ENCODE measurements at places on chromosomes 4 and X.

DNA sequence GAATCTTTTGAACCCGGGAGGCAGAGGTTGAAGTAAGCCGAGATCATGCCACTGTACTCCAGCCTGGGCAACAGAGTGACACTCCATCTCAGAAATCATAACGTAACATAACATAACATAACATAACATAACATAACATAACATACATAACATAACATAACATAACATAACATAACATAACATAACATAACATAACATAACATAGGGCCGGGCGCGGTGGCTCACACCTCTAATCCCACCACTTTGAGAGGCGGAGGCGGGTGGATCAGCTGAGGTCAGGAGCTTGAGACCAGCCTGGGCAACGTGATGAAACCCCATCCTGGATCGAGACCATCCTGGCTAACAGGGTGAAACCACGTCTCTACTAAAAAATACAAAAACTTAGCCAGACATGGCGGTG is 76.7 kb downstream of the NOCT start:
- DNase-seq, result no peak

DNA sequence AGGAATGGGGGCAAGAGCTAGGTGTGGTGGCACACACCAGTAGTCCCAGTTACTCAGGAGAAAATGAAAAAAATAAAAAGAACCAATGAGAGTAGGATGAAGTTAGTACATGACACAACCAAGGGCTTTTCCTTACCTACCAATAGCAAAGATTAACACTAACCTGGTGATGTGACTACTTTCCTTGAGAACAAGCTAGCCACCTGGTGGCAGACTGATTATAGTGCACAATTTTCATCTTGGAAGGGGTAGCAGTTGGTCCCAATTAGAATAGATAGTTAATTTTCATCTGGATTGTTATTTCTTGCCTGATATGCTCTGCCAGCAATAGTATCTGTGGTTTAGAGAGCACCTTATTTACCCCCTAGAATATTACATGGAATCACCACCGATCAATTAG is 1216.8 kb upstream of the PABPC4L start:
- DNase-seq, result no peak

DNA sequence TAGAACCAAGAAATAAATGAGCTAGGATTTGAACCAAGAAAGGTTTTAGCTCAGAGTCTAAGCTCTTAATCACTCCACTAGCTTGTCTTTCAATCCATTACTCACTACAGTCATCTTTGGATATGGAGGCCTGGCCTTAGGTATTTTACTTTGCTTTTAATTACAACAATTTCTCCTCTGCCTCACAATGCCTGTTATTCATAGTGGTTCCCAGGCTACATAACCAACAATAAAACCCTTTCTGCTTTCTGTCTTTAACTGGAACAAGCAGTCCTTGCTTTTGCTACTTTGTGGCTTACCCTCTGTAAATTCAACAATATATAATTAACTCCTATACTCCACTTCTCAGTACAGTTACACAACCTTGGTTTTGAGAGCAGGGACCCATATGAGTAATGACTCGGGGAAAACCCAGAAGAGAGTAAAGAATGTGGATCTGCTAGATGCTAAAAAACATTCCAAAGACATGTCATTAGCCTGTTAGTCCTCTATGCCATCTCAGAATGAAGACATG is 94.7 kb upstream of the NAP1L5 start:
- no peak for DNase-seq

DNA sequence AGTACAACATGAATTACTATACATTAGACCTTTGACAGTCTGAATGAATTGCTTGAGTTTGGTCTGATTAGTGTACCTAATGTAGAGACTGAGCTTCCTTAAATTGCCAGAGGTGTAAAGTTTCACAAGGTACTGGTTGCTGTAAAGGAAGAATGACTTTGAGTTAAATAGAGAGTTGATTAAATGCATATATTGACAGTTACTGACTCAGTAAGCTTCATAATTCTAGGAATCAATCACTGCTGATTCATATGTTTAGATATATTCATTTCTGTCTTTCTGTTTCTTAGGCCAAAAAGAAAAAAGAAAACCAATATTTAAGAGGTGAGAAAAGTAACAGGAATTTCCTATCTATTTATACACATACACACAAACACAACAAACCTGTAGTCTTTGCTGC is 16.2 kb upstream of the ART3 start:
- DNase-seq, result no peak

- DNase-seq, result no peak
These were observed 90.1 kb downstream of the ANAPC4 start for GRCh38 chr4:25466966-25467697.

GRCh38 chr4:95231681-95232080 is 317.1 kb downstream of the UNC5C start:
- DNase-seq, result no peak

DNA sequence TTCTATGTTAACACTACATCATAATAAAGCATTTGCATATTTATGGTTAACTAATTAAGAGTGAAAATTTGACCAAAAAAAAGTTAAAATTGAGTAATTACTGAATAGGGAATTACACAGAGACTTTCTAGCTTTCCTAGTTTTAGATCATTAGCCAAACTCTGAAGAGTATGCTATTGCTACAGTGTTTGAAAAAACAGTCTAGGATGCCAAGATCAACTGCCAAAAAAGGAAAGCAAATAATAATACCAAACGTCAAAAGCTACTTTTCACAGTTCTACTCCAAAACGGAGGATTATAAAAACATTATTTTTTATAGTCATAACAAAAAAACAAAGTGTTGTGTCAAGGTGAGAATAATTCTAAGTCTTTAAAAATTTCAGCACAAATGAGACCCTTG is 359.8 kb upstream of the CTSO start:
- DNase-seq, result no peak

DNA sequence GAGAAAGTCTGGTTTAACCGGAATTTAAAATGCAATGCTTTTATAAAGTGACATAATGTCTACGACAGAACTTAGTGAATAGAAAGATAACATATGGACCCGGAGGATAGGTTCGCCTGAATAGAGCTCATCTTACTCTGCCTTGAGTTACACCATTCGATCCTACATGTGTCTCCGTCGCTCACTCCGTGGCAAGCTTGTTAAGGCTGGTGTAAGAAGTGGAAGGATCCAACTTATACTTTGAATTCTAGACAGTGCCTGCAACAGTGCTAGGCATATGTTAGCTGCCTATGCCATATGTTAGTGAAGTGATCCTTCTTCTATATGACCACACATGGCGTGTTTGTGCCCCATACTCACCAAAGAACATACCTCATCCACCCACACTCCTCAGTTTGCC is 50.9 kb downstream of the SEL1L3 start:
- DNase-seq, result no peak

DNA sequence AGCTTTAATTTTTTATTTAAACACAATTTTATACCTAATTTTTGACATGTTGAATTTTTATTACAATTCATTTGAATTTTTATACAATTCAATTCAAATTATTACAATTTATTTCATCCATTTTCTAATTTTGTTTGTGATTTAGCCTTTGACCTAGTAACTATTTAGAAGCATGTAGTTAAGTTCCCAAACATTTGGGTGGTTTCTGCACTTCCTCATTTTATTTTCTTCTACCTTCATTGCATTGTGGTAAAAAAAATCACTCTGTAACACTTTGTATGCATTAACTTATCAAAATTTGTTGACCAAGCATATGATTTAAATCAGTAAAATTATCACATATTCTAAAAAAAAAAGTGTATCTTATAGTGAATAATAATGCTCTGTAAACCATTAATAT is 928.9 kb downstream of the ARAP2 start:
- DNase-seq, result no peak

GRCh38 chrX:31240982-31241381 is 169.1 kb upstream of the FTHL17 start:
- DNase-seq, result no peak

DNA sequence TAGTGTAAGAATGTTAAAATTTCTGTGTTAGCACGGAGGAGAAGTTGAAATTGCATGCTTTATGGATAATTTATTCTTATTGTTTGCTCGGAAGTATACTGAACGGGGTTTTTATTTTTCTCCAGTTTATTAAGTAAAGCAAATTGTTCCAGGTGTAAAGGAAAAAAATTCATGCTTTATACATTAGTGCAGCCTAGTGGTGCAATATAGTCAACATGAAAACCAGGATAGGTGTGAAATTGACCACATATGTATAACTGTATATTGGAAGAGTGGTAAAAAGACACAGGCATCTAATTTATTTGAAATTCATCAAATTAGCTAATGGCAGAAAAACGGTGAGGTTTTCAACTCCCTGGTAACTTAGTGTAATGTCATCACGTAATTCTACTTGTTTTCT is 959 bp downstream of the BRS3 start:
- DNase-seq, result no peak

DNA sequence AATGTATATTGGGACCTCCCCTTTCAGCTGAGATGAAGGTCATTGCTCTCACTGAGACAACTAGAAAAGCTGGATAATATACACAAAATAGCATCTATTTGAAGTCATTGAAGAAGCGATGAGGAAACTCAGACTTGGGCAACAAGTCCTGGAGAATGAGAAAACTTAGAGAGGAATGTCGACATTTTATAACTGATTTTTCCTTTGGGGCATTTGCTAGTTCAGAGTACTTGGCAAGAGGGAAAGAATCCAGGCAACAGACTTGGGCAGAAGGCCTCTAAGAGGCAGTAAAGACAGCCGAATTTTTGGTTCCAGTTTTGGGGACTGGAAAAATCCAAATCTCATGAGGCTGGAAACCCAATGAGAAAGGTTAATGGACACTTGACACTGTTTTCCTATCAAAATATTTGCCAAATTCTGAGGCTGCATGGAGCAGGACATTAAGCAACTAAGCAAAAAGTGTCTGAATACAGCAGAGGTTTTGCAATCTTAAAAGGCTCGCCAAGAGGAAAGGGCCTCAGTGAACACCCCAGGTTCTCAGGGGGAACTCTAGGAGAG is 21.0 kb upstream of the ANXA5 start:
- DNase-seq, result no peak

GRCh38 chr4:145909281-145909715 is 29.3 kb downstream of the ZNF827 start:
- no peak for DNase-seq

- DNase-seq, result no peak
These were observed 87.2 kb downstream of the AREG start for GRCh38 chr4:74531963-74532794.

DNA sequence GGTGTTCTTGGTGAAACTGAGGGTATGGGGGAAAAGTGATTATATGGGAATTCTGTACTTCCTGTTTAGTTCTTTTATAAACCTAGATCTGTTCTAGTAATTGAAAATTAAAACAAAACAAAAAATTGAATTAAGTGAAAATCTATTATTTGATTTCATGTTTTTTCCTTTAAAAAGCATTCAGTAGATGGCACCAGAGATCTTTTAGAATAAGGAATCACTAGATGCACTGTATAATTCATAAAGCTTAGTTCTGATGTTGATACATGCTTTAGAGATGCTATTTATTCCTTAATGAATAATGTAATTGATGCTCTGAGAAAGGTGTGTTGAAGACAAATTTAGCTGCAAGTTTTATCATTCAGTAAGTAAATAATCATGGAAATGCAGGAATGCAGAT is 87.3 kb downstream of the LCORL start:
- DNase-seq, result no peak

DNA sequence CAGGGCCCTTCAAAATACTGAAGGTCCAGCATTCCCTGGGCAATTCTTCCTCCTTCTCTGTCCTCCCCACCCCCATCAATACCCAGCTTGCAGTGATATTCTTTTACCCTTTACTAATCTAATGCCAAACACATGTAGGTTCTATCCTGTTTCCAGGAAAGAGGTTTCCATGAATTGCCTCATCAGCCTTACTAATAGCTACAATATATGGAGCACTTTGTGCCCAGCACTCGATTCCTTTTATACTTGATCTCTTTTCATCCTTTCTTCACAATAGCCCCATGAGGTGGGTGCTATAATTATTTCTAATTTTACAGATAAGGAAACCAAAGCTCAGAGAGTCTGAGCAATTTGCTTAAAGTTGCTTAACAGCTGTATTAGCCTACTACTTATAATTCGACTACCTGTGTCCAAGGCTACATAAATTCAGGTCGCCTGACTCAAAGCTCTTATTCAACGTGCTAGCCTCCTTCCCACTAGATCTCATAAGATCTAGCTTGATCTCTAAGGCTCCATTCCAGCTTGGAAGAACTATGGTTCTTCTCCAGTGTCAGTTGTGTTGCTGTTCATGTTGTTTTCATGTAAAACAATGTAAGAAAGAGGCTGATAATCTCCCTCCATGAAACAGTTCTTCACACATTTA is 229.6 kb upstream of the PGRMC2 start:
- DNase-seq, result no peak

- no peak for DNase-seq
These were observed 33.1 kb upstream of the TAPT1 start for GRCh38 chr4:16259241-16259888.

- DNase-seq, result no peak
These were observed 1009.8 kb upstream of the SLIT2 start for GRCh38 chr4:19241895-19242294.

- DNase-seq, result no peak
These were observed 150.3 kb downstream of the FBXW7 start for GRCh38 chr4:152385551-152385950.

DNA sequence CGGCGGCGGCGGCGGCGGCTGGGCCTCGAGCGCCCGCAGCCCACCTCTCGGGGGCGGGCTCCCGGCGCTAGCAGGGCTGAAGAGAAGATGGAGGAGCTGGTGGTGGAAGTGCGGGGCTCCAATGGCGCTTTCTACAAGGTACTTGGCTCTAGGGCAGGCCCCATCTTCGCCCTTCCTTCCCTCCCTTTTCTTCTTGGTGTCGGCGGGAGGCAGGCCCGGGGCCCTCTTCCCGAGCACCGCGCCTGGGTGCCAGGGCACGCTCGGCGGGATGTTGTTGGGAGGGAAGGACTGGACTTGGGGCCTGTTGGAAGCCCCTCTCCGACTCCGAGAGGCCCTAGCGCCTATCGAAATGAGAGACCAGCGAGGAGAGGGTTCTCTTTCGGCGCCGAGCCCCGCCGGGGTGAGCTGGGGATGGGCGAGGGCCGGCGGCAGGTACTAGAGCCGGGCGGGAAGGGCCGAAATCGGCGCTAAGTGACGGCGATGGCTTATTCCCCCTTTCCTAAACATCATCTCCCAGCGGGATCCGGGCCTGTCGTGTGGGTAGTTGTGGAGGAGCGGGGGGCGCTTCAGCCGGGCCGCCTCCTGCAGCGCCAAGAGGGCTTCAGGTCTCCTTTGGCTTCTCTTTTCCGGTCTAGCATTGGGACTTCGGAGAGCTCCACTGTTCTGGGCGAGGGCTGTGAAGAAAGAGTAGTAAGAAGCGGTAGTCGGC is 528 bp downstream of the FMR1 start:
- no peak for DNase-seq

DNA sequence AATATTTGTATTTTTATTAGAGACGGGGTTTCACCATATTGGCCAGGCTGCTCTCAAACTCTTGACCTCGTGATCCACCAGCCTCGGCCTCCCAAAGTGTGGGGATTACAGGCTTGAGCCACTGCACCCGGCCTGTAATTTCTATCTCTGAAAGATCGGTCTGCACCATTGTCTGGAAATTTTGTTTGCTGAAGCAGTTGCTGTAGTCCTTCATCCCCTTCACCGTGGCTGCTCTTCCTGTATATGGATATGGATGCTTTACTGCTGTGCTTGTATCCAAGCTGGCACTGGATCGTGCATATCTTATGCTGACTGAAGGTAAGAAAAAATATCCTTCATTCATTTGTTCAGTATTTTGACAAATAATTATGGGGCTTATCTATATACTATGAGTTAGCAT is 338.4 kb upstream of the GNPDA2 start:
- no peak for DNase-seq

Measured in activated naive CD8-positive, alpha-beta T cell treated with anti-CD3 and anti-CD28 coated beads, Interleukin-2, amount 50 U/mL, for 16 hours (primary cell).